GM12864 (cell line): ENCODE measurements at places on chromosomes 4 and X.

DNA sequence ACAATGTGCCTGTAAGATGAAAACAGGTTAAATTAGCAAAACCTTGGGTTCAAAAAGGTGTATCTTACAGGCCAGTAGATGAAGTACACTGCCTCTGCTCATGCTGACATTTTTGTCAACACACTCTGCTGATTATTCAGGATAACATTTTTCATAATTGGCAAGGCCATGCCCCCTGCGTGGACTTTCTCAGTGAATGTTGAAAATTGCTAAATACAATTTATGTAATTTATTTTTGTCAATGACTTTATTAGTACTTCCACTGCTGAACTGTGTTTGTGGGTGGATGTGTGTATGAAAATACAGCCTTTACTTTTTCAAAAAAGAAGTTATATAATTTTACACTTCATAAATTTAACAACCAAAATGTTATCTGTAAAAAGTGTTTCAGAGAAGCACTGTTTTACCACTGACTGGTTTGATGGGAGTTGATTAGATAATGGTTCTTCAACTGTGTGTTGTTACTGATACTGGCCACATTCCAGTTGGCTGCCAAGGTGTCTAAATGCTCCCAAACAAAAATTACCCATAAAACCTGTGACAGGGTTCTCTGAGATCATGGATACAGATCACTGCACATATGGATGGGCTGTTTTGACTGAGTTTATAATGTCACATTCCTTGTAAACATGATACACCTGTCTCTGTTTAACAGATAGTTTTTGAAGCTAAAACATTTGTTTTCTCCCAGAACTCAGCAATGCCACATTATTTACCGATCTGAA lies 151.9 kb upstream of the SLC7A11 start:
- no peak for DNase-seq

GRCh38 chr4:80096175-80096850 lies 23.3 kb upstream of the ANTXR2 start:
- no peak for DNase-seq

GRCh38 chrX:39144956-39145355 lies 343.7 kb downstream of the MID1IP1 start:
- DNase-seq, result no peak

DNA sequence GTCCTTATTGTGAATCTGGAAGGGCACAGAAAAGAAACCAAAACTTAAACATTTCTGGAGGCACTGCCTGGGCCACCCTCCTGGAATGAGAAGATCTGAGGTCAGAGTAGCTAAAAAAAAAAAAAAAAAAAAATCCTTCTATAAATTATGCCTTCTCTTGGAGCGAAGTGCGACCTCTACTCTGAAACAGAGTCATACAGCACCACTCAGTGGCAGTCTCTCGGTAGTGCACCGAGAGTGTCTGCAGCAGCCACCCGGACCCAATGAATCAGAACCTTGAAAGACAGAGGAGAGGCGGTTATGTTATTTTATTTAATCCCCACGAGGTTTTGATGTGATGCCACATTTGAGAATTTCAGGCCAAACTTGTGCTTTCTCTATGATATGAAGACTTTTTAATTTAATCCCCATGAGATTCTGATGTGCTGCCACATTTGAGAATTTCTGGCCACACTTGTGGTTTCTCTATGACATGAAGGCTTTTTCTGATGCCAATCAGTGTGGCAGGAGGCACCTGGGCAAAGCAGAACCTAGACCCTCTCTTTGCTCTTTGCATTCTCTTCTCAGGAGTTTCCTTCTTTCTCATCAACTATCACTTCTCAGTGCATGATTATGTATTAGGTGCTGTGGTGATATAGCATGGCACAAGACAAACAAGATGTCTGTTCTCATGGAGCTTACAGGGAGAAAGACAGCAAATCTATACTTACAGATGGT lies 5.6 kb upstream of the CT47C1 start:
- DNase-seq, result no peak

DNA sequence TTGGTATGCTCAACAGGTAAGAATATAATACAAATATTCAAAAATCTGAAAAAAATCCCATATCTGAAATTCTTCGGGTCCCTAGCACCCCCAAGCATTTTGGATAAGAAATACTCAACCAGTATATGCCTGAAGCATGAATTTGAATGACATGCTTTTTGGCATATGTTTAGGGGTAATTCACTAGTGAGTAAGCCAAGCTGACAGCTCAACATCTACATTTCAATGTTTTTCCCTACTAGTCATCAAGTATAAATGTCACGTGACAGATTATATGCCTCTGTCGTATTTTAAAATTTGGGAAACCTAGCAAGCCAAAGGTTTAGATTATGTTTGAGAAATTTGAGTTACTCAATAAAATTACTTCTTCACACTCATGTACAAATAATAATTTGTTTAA lies 125.1 kb downstream of the FGF16 start:
- DNase-seq, result no peak

GRCh38 chr4:62618042-62618441 lies 1417.9 kb downstream of the ADGRL3 start:
- no peak for DNase-seq
